ENCODE measurements at places on chromosomes 12 and 14.

GRCh38 chr14:89773644-89774316 is 180.8 kb downstream of the EFCAB11 start:
- peak; percentile 13 for DNase-seq

- no peak for DNase-seq
These were observed 201.0 kb downstream of the TMX1 start for GRCh38 chr14:51441001-51441400.

DNA sequence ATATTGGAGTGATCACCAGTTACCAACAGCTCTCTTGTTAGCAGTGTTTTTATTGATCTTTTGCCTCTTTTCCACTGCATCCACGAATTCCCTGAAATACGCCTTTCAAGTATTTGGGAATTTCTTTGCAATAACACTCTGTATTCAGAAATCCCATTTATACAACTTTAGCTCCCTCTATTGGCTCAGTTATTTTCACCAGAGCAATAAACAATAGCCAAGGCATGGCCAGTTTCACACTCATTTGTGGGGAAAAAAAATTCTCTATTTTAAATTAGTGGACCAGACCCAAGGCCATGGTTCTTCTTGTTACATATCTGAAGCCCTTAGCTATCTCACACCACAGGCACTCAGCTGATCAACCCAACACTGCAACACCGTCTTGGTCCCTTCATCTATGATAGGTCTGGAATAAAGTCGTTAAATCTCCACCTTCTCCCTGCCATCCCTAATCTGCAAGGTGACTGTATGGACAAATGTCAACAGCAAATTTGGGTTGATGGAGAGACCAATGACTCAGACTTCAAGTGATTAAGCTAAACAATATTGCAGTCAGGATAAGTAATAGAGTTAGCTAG is 92.4 kb upstream of the TMEM260 start:
- no peak for DNase-seq

GRCh38 chr14:48792376-48793024 is 793.7 kb downstream of the RPS29 start:
- DNase-seq: no peak

DNA sequence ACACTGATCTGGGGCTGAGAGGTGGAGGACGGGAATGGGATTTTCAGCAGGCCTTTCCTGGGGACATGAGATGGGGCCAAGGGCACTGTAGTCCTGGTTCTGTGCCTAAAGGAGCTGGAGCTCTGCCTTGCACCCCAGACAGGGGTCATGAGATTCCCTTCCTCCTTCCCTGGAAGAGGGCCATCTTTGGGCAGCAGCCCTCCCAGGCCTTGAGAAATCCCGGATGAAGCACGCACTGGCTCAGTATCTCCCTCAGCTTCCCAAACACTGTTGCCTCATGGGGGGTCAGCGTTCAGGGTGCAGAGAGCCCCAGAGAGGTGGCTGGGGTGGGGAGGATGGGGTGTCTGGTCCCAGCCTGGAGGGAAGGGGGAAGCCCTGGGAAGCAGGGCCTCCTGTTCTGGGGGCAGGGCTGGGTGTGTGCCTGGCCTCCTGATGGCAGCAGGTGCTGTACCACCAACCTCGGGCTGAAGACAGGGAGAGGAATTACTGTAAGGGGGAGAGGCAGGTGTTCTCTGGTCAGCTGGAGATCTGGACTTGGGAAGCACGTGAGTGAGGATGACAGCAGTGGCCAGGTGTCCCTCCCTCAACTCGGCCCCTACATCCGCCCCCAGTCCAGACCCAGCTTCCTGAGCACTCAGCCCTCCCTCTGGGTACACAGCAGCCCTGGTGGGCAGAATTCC is 8.4 kb upstream of the NR4A1 start:
- DNase-seq: no peak

GRCh38 chr14:52068615-52069306 is at the start of gene NID2:
NID2 (minus strand) TSS chr14:52069059; CDS start chr14:52068994, 65 bp downstream.
- no peak for DNase-seq

DNA sequence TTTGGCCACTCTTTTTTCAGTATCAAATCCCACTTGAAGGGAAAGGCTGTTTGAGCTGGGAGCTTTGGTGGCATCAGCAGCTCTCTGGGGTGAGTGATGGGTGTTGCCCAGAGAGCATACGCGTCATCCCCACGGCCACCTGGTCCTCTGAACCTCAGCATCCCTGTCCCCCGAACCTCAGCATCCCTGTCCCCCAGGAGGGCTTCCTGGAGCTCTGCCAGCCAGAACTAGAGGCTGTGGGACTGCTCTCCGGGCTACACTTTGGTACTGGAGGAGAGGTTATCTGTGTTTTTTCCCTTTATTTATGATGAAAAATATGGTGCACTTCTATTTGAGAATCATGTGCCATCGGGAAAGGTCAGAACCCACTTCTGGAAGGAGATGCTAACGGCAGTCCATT is 131.5 kb upstream of the RTL1 start:
- no peak for DNase-seq

DNA sequence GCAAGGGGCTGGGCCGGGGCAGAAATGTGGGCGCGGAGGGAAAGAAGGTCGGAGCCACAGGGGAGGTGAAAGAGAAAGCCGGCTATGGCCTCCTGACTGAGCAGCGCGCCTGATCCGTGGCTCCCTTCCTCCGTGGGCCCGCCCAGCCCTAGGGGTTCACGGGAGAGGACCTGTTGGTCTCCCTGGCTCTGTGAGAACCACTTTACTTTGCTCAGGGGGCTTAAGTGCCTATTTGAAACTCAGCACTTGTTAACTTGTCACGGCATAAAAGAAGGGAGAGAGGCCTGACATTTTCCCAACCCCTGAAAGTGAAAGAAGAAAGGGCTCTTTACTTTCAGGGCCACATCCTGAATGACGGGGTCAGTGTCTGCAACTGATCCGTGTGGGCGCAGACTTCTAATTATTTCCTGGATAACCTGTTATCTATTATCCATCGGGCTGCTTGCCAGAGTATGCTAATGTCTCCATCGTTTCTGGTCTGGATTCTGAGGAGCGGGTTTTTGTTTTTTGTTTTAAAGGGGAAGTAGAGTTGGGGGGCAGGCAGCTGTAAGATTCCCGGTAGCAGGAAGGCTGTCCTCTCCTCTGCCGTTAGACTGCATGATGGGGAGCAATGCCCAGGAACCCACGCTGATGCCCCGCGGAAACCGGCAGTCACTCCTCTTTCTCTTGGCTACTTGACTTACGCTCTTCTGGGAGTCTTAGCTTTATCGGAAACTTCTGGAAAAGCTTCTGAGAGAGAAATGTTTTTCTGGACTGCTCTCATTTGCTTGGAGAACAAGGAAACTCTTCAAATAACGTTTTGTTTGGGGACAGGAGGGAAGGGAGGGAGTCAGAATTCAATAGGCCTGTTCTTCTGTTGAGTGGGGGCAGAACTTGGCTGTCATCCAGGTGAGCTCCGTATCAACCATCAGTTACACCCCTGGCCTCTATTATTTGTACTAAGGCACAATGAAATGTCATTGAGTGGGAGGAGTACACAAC is 127.7 kb upstream of the MAX start:
- peak; percentile 37 for DNase-seq

GRCh38 chr12:62525271-62525670 is 58.6 kb downstream of the MON2 start:
- DNase-seq: no peak

GRCh38 chr14:94601884-94602391 is 10.3 kb upstream of the SERPINA3 start:
- DNase-seq: no peak

GRCh38 chr14:80077262-80077661 is 134.0 kb downstream of the DIO2 start:
- no peak for DNase-seq

- no peak for DNase-seq
These were observed 739.6 kb upstream of the TBX3 start for GRCh38 chr12:115423546-115423987.

- DNase-seq: no peak
These were observed 1201.5 kb downstream of the BCL11B start for GRCh38 chr14:98070536-98070935.

GRCh38 chr12:92573104-92573503 is 129.7 kb upstream of the PLEKHG7 start:
- DNase-seq: no peak

- DNase-seq: no peak
These were observed 83.8 kb downstream of the PPM1A start for GRCh38 chr14:60332869-60333268.

GRCh38 chr14:93715279-93715927 is 72.9 kb downstream of the PRIMA1 start:
- no peak for DNase-seq

GRCh38 chr14:94164685-94165431 is 9.3 kb upstream of the PPP4R4 start:
- DNase-seq: no peak

- no peak for DNase-seq
These were observed 423 bp downstream of the FGD6 start for GRCh38 chr12:95216711-95217376.

DNA sequence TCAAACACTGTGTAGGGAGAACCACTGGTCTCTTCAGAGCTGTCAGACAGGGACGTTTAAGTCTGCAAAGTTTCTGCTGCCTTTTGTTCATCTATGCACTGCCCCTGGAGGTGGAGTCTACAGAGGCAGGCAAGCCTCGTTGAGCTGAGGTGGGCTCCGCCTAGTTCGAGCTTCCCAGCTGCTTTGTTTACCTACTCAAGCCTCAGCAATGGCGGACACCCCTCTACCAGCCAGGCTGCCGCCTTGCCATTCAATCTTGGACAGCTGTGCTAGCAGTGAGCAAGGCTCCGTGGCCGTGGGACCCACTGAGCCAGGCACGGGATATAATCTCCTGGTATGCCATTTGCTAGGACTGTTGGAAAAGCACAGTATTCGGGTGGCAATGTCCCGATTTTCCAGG is 24.6 kb upstream of the YBX3 start:
- DNase-seq: no peak

GRCh38 chr12:52006726-52007157 is at the start of gene TAMALIN:
TAMALIN (plus strand) TSS chr12:52006946; CDS start chr12:52007020, 74 bp downstream.
- DNase-seq: peak; percentile 78

DNA sequence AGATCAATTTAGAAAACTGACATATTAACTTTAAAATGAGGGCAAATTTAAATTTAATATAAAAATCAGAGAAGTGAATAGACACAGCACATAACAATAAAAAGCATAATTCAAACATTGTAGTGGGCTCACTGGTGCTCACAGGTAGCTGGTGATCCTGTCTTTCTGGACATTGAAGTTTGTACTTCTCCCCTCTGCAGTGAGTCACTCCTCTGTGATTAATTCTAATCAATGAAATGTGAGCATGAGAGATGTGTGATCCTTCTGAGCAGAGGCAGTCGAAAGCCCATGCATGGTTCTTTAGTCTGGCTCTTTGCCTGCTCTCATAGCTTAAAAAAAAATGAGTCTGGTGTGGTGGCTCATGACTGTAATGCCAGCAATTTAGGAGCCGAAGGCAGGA is 59.0 kb upstream of the RERGL start:
- DNase-seq: no peak

GRCh38 chr14:74083161-74083560 is 1.1 kb downstream of the ALDH6A1 start:
- no peak for DNase-seq

DNA sequence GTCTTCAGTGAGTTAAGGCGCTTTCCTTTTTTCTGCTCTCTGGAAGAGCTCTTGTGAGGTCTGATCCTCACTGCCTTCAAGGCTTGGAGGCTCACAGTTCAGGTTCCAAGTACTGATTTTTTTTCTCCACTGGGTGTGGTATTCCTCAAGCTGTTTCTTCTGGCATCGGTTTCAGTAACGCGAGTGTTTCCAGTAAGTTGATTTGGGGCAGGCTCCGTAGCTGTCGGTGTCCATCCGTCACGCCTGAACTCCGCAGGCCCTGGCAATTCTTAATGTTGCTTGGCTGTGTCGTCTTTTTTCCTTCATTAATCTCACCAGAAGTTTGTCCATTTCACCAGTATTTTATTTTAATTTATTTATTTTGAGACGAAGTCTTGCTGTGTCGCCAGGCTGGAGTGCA is 30.6 kb downstream of the LRCOL1 start:
- no peak for DNase-seq

DNA sequence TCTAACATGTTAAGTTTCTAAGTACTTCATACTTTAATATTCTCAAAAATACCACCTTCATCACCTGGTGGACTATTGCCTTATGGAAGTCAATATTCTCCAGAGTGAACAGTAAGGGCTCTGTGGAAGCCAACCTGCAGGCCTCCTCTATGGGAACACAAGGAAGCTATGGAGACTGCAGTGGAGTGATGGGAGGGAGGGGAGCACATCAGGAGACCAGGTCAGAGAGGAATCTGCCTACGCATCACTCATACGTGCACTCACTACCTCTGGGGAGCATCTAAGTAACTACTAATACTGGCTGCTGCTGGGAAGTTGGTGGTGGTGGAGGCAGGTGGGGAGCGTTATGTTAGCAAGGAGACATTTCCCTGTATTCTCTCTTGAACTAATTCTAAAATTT is 19.9 kb downstream of the HECTD4 start:
- no peak for DNase-seq

- no peak for DNase-seq
These were observed 371.5 kb upstream of the RGS6 start for GRCh38 chr14:71560751-71561150.

- DNase-seq: no peak
These were observed 368.6 kb upstream of the RGS6 start for GRCh38 chr14:71563492-71564153.

GRCh38 chr12:119319638-119320037 is 14.9 kb upstream of the CCDC60 start:
- DNase-seq: no peak

DNA sequence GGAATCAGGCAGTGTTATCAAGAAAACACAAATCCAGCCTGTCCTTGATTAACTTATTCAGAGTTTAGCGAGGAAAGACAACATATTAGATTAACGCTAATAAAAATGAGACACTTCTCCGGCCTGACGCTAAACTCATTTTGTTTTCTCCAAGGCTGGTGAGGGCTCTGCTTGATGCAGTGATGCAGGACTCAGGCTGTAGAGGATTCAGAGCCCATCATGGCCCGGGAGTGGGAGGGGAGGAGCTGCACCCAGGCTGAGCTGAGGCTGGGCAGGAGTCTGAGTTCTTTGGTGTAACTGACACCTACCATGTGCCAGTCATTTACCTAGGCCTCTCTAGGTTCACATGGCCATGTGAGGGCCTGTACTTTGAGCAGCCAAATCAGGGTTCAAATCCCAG is 70.0 kb downstream of the WSCD2 start:
- DNase-seq: no peak

DNA sequence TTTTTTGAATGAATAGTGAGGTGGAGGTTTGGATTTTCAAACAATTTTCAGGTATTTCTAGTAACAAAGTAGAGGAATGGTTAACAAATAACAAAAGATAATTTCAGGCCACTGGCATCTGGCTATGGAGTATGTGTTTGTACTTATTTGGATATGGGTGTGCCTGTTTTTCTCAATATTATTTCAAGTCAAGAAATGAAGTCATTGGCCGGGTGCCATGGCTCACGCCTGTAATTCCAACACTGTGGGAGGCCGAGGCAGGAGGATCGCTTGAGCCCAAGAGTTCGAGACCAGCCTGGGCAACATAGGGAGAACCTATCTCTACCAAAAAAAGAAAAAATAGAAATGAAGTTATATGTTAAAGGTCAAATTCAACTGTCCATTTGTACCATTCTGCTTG is 13.9 kb downstream of the SLC35E3 start:
- no peak for DNase-seq
